ENCODE measurements at places on chromosomes 6 and 20. TPM values are rescaled to one million over a fixed set of nuclear protein-coding genes. Genes with fewer than 3 reads are reported as not detected.

DNA sequence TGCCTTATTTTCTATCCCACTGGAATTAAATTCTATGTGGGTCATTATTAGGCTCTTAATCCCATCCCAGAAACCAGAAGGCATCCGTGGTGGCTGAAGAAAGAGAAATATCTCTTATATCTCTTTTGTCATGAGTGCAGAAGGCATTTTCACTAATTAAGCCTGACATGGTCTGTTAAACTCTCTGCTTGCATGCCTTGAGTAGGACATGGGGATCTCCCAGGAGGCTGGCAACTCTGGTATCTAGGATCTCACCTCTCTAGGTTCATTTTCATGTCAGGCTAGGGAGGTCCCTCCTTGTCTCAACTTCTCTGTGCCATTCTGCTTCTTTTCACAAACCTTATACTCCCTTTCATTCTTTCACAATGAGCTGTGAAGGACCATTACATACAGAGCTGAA lies 25.3 kb upstream of the GPR63 start:
- DNase-seq, result no peak

MYLK2 gene
- total RNA-seq, result 3.1 TPM

- no peak for DNase-seq
Measured at GRCh38 chr6:38176797-38177751, 357.5 kb downstream of the ZFAND3 start.

DNA sequence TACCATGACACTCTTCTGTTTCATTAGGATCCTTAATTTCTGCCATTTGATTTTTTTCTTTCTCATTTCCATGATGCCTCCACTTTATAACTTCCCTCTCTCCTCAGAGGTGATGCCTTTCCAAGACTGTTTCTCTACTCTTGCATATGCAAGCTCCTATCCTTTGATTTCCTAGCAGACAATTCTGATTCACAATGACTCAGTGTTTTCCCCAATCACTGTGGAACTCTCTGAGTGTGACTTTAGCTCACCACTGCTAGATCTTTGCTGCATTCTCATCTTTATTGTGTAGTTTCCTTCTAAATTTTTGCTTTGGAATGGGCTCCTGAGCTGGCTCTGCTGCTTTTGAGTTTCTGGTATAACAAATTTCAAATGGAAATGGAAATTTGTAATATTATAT lies 184.9 kb downstream of the TINAG start:
- peak; percentile 72 for DNase-seq

GRCh38 chr6:54515013-54515412 lies 206.8 kb downstream of the TINAG start:
- DNase-seq, result peak; percentile 4

GRCh38 chr20:42963796-42964195 lies 225.9 kb downstream of the PTPRT start:
- no peak for DNase-seq

DNA sequence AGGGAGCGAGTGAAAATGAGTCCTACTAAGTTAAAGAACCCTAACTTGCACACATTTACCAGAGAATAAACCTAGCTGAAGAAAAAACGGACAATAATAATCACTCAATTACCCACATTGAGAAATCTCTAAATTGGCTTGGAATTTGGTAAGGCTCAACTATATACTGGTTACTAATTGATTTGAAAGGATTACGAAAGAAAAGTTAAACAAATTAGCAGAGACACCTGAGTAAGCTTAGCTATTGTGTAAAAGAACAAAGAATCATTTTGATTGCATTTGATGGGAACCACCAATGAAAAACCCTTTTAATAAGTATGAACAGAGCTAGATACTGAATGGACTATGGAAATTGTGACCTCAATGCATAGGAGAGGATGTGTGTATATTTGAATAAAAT lies 118.6 kb upstream of the ADGRF1 start:
- DNase-seq, result no peak

DNA sequence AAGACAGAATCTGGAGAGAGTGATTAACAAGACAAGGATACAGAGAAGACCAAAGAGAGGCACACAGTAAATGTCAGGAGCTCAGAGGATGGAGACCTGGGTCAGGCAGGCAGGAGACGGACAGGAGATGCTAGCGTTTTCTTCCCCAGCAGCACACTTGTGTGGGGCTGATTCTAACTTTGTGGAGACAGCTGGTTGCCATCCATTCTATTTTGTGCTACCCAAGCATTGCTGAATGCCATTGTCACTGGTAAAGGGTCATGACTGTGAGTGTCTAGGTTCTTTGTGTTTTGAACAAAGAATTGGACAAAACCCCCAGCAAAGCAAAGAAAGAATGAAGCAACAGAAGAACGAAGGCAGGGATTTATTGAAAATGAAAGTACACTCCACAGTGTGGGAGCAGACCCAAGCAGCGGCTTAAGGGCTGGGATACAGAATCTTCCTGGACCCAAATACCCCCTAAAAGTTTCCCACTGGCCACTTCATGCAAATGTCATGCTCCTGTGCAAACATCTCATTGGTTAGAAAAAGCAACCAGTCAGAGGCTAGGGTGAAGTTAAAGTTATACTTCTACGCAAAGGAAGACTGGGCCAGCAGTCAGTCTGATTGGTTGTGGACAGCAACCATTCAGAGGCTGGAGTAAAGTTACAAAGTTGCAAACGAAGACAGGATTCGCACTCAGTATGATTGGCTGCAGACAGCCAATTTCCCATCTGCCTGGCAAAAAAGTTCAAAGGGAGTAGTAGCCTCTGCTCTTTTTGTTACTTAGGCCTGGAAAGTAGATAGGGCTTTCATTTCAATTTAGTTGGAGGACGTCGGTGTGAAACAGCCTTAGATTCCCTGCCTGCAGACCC lies 17.5 kb downstream of the PTK7 start:
- peak; percentile 92 for DNase-seq

- DNase-seq, result peak; percentile 98
Measured at GRCh38 chr6:14734416-14735340, 511.2 kb upstream of the JARID2 start.

ZSCAN31 gene
- total RNA-seq, result 1.1 TPM

- no peak for DNase-seq
Measured at GRCh38 chr6:29938746-29939508, 3.4 kb upstream of the HLA-A start.

DNA sequence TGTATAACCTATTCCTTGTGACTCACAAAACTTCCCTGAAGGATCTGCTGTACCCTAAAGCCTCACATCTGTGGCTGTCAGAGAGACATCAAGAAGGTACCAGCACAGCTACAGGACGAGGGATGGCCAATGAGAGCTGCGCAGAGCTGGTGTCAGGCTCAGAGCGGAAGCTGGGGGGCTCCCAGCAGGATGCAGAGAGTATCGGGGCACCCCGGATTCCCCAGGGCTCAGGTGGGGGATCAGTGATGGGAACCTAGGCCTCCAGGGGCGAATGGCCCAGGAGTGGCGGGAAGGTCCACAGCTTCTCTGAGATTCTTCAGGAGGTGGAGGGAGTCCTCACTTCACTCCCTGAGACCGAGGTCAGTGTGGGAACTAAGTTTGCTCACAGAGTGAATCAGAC lies 30.9 kb upstream of the SMOC2 start:
- no peak for DNase-seq

BANF2 gene
- total RNA-seq, result not detected

DNA sequence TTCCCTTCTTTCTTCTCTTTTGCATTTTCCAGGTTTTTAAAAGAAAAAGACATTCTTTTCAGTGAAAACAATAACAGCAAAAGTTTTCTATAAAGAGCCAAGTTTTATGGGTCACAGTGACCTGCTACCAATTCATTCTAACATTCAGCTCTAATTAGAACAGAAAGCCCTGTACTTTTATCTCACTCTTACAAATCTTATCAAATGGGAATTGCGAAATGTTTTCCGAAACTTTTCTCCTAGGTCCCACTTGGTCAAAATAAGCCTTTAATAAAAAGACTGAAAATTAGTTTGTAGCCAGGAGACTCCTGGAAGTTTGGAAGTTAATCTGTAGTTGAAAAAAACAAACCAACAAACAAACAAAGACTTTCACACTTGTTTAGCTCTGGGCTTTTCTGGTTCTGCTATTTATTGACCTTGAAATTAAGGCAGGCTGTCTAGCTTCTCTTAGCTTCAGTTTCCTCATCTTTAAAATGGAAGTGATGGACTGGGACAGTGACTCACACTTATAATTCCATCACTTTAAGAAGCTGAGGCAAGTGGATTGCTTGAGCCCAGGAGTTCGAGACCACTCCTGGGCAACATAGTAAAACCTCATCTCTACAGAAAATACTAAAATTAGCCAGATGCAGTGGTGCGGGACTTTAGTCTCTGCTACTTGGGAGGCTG lies 613.5 kb upstream of the CDH4 start:
- DNase-seq, result no peak

GRCh38 chr6:2807342-2808090 lies 34.1 kb downstream of the SERPINB1 start:
- no peak for DNase-seq

GRCh38 chr20:25220810-25221591 lies 25.5 kb downstream of the ENTPD6 start:
- no peak for DNase-seq

GATA5 gene
- total RNA-seq, result not detected

DNA sequence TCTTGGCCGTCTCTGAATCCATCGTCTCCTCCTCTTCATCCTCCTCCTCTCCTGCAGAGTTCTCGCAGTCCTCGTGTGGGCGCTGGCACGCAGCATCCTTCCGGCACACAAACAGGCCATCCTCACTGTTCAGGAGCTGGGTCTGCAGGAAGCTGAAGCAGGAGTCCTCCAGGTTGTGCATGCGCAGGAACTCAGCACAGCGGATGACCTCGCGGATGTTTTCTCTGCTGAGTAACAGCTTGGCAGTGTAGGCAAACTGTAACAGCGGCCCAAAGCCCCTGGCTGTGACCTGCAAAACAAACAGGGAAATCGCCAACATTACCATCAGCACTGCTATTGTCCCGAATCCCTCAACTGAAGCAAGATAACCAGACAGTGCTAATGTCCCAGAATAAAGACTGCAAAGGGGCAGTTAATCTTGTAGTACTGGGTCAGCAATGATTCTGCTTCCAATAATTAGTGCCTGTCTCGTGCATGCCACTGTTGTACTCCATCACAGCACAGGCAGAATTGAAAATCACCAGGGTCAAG lies 57.4 kb downstream of the GJA10 start:
- peak; percentile 71 for DNase-seq

- no peak for DNase-seq
Measured at GRCh38 chr20:15637950-15638754, 935.1 kb downstream of the KIF16B start.

GRCh38 chr6:155959898-155960495 lies 504.4 kb upstream of the NOX3 start:
- no peak for DNase-seq

DSP gene
- 468 TPM for total RNA-seq

GRCh38 chr6:159399751-159400221 lies 230.6 kb downstream of the FNDC1 start:
- DNase-seq, result no peak

GRCh38 chr6:53618219-53618618 lies 47.3 kb downstream of the KLHL31 start:
- DNase-seq, result no peak

GRCh38 chr6:66838764-66839163 lies 1131.7 kb upstream of the EYS start:
- DNase-seq, result no peak

- peak; percentile 73 for DNase-seq
Measured at GRCh38 chr6:19478992-19479391, 358.2 kb upstream of the ID4 start.

GRCh38 chr6:81262656-81263055 lies 489.8 kb downstream of the TENT5A start:
- DNase-seq, result no peak

ALDH8A1 gene
- total RNA-seq, result 0.41 TPM

- no peak for DNase-seq
Measured at GRCh38 chr20:61737346-61737745, 328.3 kb downstream of the TAF4 start.

GRCh38 chr6:147826698-147827097 lies 318.2 kb downstream of the SAMD5 start:
- DNase-seq, result no peak

- no peak for DNase-seq
Measured at GRCh38 chr6:387293-387741, 4.2 kb upstream of the IRF4 start.

DNA sequence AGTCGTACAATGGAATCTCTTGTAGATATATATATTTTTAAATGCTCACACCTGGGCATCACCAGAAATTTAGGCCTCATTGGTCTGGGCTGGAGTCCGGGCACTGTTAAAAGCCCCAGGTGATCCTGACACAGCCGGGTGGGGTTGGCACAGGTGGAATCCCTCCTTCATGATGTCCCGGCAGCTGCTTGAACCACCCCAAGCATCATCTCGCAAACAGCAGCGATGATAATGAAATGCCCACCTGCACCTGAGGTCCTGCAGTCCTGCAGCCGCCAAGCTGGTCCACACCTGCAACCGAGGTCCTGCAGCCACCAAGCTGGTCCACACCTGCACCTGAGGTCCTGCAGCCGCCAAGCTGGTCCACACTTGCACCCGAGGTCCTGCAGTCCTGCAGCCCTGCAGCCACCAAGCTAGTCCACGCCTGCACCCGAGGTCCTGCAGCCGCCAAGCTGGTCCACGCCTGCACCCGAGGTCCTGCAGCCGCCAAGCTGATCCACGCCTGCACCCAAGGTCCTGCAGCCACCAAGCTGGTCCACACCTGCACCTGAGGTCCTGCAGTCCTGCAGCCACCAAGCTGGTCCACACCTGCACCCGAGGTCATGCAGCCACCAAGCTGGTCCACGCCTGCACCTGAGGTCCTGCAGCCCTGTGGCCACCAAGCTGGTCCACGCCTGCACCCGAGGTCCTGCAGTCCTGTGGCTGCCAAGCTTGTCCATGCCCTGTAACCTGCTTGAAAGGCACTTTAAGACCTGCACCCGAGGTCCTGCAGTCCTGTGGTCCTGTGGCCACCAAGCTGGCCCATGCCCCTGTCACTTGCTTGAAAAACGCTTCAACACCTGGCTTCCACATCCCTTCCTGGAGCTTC lies 261.2 kb downstream of the DLL1 start:
- no peak for DNase-seq

- peak; percentile 74 for DNase-seq
Measured at GRCh38 chr6:136822046-136822375, 381 bp upstream of the PEX7 start.

DNA sequence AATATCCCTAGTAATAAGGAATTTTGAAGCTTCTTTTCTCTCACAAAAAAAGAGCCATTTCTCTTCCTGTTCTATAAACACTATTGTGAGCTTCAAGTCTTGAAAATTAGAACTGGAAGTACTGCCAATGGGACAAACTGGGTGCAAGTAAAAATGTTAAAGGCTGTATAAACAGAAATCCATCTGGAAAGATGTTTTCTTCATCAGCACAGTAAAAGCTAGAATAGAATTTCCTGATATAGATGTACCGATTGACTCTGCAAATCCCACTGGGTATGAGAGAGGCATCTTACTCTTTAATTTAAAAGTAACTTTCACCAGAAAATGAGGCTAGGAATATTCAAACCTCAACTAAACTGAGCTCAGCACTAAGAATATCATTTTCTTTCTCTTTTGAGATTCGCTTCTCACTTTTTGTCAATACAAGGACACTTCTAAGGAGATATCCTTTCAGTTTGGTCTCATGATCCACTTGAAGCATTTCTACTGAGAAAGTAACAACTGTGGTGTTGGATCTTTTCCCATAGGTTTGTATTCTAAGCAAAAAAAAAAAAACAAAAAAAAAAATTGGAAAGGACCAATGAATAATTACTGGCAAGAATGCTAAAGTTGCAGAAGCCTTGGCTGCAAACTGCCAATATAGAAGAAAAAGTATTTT lies 169.0 kb upstream of the PRDM1 start:
- DNase-seq, result no peak

- DNase-seq, result no peak
Measured at GRCh38 chr6:44278315-44278714, 8.1 kb downstream of the TMEM151B start.

CGAS gene
- 0.16 TPM for total RNA-seq
